Muscle of arm (tissue), 14 donors: ENCODE measurements at places on chromosomes 5 and 9. TPM values are rescaled to one million over a fixed set of nuclear protein-coding genes. Genes with fewer than 3 reads are reported as not detected.

Gene CEP120
- polyA plus RNA-seq, result 15.2 TPM

Gene HBEGF
- 11.3 TPM for polyA plus RNA-seq

Gene GTF2H2C
- polyA plus RNA-seq, result 42.0 TPM

Gene SLC36A2
- 0.11 TPM for polyA plus RNA-seq

Gene TRPM3
- 0.46 TPM for polyA plus RNA-seq

Gene SURF1
- 35.1 TPM for polyA plus RNA-seq

Gene AMBP
- polyA plus RNA-seq, result 0.19 TPM

Gene OR1J2
- polyA plus RNA-seq, result not detected

Gene MROH2B
- polyA plus RNA-seq, result not detected

Gene PCDHA13
- 2.8 TPM for polyA plus RNA-seq

Gene EMB
- 1.8 TPM for polyA plus RNA-seq

Gene HARS1
- polyA plus RNA-seq, result 58.3 TPM

Gene TBC1D9B
- 57.5 TPM for polyA plus RNA-seq

Gene BAAT
- 0.43 TPM for polyA plus RNA-seq

Gene WWC1
- polyA plus RNA-seq, result 2.7 TPM

Gene ADRB2
- polyA plus RNA-seq, result 1.2 TPM

Gene CAMK2A
- 98.9 TPM for polyA plus RNA-seq

Gene DRD1
- not detected for polyA plus RNA-seq

Gene ACOT12
- 0.85 TPM for polyA plus RNA-seq

Gene PCDHA7
- 0.06 TPM for polyA plus RNA-seq

Gene SNX2
- 50.6 TPM for polyA plus RNA-seq

Gene ORM2
- not detected for polyA plus RNA-seq

Gene BTNL8
- polyA plus RNA-seq, result not detected

Gene PIP5K1B
- polyA plus RNA-seq, result 1.2 TPM

Gene DMRT3
- 0.59 TPM for polyA plus RNA-seq

Gene PDCD1LG2
- polyA plus RNA-seq, result 3.0 TPM

Gene SLC34A1
- 0.15 TPM for polyA plus RNA-seq

Gene PALM2AKAP2
- polyA plus RNA-seq, result 26.4 TPM

Gene ZNF782
- 4.5 TPM for polyA plus RNA-seq

Gene OR2V1
- not detected for polyA plus RNA-seq

Gene CRB2
- 0.08 TPM for polyA plus RNA-seq

Gene EGFLAM
- 46.3 TPM for polyA plus RNA-seq

Gene RGS7BP
- 16.1 TPM for polyA plus RNA-seq

Gene GHR
- polyA plus RNA-seq, result 24.3 TPM

Gene CDK7
- not detected for polyA plus RNA-seq

Gene ENTREP1
- 21.6 TPM for polyA plus RNA-seq

Gene GALNT12
- 4.6 TPM for polyA plus RNA-seq

Gene KIF2A
- 45.5 TPM for polyA plus RNA-seq
